KBM-7 (cell line): ENCODE measurements at places on chromosomes 4 and X.

DNA sequence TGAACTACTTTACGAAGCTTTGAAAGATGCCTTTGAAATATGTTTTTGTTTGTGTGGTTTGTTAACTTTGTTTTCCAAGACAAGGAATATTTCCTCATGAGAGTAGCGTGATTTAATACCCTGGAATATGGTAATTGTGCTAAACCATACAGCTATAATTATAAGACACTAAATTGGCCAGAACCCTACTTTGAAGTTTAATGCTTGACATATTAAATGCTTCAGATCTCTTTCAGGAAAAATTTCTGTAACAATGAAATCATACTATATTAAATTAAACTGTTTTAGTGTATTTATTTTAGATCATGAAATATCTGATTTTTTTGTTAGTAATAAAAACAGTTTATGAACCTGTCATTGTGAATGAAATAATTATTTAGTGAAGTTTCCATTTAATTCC is 63.5 kb downstream of the DCLK2 start:
- DNase-seq, result no peak

DNA sequence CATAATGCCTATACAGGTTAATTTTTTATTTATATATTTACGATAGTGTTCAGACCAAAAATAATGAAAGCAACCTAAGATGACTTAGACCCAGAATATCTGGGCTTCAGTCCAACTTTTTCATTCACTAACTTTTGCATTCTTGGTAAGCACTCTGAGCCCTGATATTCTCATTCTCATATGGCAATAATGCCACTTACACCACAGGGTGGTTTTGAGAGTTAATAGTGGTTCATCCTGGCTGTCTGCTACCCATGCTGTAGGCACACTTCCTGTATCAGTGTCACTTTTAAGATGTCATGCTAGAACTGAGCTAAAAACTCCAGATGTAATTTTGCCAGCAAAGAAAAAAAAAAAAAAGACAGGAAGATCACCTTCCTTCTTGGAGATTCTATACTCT is 508.7 kb upstream of the FMR1 start:
- DNase-seq, result no peak

DNA sequence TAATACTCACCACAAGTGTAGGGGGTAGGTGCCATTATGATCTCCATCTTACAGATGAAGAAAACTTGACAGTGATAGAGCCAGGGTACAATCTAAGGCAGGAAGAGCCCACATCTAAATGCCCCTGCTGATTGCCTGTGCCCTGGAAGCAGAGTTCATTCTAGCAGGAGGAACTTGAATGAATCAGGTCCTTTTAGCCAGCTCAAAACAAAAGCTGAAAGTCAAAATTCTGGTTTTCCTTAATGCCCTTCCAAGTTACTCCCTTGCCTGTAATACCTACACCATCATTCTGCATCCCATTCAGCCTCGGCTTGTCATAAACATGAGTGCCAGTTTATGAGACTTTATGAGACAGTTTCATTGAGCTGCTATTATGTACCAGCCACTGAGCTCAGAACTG is 89.6 kb downstream of the SCD5 start:
- no peak for DNase-seq

GRCh38 chrX:46791927-46792809 is 33.2 kb upstream of the SLC9A7 start:
- peak; percentile 75 for DNase-seq

GRCh38 chr4:112589206-112589605 is 47.5 kb downstream of the ZGRF1 start:
- DNase-seq, result no peak

DNA sequence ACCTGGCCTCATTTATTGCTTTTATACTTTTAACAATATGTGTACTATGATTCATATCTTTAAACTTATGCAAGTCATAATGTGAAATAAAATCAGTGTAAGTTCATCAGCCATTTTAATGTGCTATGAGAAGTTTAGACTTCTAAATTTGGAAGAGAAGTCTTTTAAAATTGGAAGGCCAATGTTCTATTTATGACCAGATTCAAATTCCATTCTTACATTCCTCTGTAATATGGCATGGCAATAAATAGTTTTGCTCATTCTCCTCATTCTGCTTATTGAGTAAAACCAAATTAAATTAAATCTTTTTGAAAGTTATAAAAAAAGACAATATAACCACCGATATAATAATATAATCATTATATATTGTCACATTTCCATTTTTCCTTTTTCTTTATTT is 126.2 kb downstream of the SORBS2 start:
- DNase-seq, result no peak

- DNase-seq, result no peak
These were observed 2757.5 kb downstream of the PCDH7 start for GRCh38 chr4:33477715-33478114.

DNA sequence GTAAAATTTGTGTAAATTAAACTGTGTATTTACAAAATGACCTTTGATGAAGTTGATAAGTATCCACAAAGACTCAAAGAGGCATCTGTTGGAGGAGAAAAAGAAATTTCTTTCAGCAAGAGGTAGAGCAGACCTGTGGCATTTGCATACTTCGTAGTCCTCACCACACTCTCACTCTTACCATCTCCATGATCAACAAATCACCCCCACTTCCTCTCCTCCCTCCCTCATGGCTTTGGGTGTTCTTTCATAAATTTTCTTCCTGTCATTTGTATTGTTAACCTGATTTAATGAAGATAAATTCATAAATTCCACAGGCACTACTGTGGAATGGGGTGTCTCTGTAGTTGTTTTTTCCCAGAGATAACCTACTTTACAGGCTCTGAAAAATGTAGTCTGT is 366.5 kb downstream of the ZNF674 start:
- peak; percentile 36 for DNase-seq

- no peak for DNase-seq
These were observed 401.8 kb downstream of the PABPC4L start for GRCh38 chr4:133799717-133800315.

GRCh38 chrX:150476164-150476699 is 92.2 kb upstream of the MTM1 start:
- no peak for DNase-seq

DNA sequence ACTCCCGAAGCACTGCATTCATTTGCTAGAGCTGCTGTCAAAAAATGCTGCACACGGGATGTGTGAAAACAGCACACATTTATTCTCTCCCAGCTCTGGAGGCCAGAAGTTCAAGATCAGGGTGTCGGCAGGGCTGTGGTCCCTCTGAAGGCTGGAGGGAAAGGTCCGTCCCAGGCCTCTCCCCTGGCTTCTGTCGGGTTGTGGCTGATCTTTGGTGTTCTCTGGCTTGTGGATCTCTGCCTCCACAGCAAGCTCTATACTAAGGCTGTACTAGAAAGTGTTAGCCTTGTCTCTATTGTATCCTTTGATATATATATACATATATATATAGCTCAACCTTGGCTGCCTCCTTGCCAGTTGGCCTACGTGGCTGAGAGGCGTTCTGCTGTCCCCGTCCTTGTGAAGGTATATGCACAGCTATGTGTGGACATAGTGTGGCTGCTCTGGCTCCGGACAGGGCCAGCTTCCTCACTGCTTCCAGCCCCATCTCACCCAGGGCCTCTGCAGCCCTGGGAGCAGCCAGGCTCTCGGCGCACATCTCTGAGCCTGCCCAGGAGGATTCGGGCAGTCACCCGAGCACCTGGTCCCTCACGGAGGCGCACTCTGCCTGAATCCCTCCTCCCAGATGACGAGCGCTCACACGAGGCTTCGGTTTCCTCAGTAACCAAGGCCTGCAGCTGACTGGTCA is 15.0 kb upstream of the DUSP9 start:
- no peak for DNase-seq

DNA sequence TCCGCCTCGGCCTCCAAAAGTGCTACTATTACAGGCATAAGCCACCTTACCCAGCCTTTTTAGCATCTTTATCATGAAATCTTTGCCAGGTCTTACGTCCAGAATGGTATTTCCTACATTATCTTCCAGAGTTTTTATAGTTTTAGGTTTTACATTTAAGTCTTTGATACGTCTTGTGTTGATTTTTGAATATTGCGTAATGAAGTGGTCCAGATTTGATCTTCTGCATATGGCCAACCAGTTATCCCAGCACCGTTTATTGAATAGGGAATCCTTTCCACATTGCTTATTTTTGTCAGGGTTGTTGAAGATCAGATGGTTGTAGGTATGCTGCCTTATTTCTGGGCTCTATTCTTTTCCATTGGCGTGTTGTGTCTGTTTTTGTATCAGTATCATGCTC is 349.6 kb downstream of the KCTD8 start:
- no peak for DNase-seq

GRCh38 chr4:168451744-168452390 is 28.4 kb downstream of the DDX60L start:
- DNase-seq, result no peak

GRCh38 chrX:16160729-16161128 is 6.6 kb upstream of the MAGEB17 start:
- no peak for DNase-seq

GRCh38 chr4:80876810-80877209 is 153.7 kb upstream of the BMP3 start:
- no peak for DNase-seq

- no peak for DNase-seq
These were observed 136.4 kb downstream of the AMELX start for GRCh38 chrX:11429538-11430085.

DNA sequence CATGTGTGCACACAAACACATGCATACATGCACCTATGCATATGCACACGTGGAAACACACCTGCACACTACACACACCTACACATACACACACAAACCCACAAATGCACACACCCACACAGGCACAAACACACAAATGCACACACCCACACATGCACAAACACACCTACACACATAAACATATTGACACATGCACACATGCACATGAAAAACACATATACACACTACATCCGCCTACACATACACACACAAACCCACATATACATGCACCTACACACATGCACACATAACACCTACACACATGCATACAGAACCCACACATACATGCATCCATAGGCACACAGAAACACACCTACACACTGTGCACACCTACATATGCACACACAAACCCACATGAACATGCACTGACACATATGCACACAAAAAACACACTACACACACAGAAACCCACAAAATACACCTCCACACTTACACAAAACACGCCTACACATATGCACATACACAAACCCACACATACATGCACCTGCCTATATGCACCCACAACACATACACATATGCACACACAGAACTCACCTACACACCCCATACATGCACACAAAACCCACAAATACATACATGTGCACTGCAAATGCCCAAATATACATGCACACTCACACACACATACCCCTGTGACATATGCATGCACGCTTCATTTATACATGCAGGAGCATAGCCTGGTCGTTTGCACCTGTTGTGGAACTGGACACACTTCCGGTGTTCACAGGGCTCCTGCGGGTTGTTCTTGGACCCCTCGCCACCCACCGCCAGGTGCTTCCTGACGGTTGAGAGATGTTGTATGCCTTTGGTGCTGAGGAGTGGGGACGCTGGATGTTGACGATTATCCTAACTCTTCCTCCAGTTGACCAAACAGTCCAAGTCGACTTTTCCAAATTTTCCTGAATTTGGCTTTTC is 22.1 kb downstream of the CD99 start:
- no peak for DNase-seq

GRCh38 chr4:85557016-85557901 is 82.3 kb downstream of the ARHGAP24 start:
- no peak for DNase-seq

GRCh38 chr4:102139132-102139573 is 206.1 kb downstream of the SLC39A8 start:
- DNase-seq, result no peak

DNA sequence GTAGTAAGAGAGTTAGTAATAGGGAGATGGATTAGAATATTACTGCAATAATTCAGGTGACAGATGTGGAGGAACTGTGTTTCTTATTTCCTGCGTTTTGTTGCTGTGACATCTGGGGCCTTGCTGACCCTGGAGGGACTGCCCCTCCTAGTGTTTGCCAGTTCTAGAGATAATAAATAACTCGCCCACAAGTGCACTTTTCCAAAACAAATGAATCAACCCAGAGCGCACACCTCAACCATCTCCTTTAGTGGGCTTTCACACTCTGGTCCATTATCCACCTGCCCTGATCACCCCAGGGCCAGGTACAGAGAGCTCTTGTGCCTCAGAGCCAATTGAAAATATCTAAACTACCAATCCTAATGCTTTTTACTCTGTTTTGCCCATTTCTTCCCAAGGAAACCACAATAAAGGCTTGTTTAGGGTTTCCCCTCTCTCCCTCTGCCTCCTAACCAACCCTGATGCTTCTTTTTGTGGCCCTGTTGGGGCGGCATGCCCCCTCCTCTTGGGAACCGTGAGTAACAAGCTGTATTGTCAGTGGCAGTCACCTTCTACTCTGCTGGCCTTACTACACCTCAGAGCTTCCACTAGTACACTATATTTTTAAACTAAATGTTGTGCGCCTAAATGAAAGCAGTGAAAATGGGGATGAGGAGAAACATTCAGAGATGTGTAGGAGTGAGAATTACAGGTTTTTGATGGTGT is 270.5 kb downstream of the TENM3 start:
- no peak for DNase-seq

GRCh38 chrX:38112566-38112965 is 106.2 kb downstream of the SYTL5 start:
- DNase-seq, result no peak

GRCh38 chr4:6878451-6879059 is 31.1 kb upstream of the TBC1D14 start:
- DNase-seq, result no peak

- peak; percentile 51 for DNase-seq
These were observed 102.7 kb downstream of the SH3BGRL start for GRCh38 chrX:81304563-81304962.

DNA sequence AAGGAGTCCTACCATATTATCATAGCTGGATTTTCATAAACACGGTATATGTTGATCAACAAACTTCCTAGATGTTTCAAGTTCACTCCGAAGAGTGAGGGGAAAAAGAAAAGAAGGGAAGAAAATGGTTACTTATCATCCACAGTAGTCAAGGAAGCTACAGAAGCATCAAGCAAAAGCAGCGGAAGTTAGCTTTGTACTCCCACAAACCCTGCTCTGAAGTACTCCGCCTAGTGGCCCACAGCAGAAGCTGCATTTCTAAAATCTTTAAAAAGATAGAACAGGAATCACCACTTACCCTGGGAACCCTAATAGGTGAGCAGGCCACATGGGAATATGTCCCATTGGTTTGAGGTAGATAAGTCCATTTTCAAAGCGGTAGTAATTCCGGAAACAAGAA is 28.5 kb upstream of the FRG1 start:
- peak; percentile 30 for DNase-seq

- peak; percentile 88 for DNase-seq
These were observed at the start of gene ZDHHC15 for GRCh38 chrX:75522565-75523431. Gene ZDHHC15 (minus strand): TSS chrX:75523037. CDS start chrX:75523024, 13 bp downstream.

DNA sequence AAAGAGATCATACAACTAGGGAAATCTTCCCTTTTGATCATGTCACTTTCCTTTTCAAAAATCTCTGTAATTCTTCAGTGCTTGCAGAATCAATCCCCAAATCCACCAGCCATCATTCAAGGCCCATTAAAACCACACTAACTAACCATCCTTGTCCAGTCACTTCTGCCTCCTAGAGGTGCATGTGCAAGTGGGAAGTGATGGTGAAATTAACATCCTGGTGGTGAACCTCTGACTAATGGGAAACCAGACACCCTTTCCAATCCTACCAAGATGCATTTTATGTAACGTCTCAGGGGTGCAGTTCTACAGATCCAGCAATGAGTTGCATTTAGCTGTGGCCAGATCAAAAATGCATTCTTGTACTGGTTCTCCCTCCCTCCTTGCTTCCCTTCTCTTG is 341.8 kb downstream of the RAPGEF2 start:
- DNase-seq, result no peak
